Activated T-cell treated with anti-CD3 and anti-CD28 coated beads, Interleukin-2, amount 50 U/mL, for 24 hours (primary cell): ENCODE measurements at places on chromosomes 6 and 20.

DNA sequence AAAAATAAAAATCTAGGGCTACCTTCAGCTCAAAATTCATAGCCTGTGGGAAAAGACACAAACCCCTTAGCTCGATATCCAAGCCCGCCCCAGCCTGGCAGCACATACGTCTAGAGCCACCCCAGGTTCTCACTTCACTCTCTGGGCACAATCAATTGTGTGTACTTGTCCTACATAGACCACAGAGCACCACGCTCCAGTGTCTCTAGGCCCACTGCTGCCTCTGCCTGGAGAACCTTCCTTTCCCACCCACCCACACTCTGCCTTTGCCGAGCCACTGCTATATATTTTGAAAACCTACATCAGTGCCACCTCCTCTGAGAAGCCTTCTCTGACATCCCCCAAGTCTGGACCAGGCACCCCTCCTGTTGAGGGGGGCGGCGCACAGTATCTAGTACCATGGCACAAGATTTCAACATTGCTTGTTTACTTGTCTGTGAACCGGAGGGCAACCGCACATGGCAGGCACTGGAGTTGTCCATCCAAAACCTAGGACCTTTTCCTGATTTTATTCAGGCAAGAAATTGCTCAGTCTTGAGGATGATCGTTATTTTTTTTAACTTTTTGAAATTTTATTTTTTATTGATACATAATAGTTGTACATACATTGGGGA is 141.5 kb downstream of the UNC5CL start:
- no peak for DNase-seq

DNA sequence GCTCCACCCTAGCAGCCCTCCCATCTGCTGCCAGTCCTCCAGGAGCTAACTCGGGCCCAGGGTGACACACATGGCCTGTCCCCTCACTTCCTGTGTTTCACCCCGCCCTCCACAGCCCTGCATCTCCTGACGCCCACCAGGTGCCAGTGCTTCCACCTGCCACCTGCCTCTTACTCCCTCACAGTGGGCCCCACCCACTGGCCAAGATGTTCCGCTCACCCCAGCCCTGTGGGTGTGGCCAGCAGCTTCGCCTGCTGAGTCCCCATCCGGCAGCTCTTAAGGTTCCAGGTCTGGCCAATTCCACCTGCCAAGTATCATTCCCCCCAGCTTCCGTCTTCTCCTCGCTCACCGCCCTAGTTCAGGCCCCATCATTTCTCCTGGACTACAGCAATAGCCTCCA is 184.1 kb downstream of the MBOAT1 start:
- DNase-seq: no peak

GRCh38 chr6:83044091-83044768 is 21.4 kb downstream of the UBE3D start:
- no peak for DNase-seq

DNA sequence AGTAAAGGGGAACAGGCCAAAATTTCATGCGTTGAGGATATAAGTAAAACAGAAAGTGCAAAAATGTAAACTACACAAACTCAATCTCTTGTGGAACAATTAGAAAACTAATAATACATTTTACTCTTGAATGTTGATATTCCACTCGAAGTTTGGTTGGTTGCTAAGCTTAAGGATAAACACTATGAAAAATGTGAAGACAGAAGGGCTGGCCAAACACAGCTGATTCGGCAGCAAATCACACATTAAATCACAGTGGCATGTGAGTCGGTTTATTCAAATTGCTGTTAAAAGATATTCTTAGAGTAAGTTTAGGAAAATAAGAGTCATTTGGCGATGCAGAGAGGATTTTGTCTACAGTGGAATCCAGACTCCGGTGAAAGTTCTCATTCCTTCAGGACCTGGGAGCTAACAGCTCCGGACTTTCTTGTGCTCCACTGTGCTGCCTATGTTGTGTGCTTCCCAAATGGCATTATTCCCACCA is 1.4 kb upstream of the EPM2A start:
- no peak for DNase-seq

DNA sequence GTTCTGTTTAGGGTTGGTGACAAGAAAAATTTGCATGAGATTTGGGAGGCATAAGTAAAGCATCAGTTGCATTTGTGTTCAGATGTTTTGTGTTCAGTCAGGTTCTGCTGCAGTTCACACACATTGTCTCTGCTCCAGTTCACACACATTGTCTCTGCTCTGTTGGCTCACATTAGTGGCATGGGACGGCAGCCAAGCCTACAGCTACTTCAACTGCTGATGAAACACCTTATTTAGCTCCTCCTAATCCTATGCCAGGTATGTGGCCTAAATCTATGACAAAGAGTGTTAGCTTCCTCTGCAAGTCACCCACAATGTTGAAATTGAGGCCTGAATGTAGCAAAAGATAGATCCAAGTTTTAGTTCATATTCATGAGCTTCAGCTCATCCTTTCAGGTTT is 278.1 kb upstream of the SYNCRIP start:
- no peak for DNase-seq

- DNase-seq: no peak
Measured at GRCh38 chr6:65819152-65819551, 112.1 kb upstream of the EYS start.

DNA sequence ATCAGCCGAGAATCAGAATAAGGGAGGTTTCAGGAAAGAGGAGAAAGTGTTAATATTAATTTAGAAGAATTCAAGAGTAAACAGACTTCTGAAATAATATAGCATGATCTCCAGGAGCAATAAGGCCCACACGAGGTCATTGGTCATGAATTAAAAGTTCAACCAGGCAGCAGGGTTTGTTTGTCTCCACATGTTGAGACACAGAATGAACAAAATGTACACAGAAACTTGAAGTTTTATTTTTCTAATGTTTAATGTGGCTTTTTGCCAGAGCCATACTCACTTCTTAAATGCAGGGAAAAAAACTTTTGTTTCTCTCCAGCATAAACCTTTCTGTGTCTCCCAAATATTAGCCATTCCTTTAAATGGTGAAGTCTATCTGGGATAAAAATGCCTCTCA is 504.5 kb downstream of the HDGFL1 start:
- no peak for DNase-seq

DNA sequence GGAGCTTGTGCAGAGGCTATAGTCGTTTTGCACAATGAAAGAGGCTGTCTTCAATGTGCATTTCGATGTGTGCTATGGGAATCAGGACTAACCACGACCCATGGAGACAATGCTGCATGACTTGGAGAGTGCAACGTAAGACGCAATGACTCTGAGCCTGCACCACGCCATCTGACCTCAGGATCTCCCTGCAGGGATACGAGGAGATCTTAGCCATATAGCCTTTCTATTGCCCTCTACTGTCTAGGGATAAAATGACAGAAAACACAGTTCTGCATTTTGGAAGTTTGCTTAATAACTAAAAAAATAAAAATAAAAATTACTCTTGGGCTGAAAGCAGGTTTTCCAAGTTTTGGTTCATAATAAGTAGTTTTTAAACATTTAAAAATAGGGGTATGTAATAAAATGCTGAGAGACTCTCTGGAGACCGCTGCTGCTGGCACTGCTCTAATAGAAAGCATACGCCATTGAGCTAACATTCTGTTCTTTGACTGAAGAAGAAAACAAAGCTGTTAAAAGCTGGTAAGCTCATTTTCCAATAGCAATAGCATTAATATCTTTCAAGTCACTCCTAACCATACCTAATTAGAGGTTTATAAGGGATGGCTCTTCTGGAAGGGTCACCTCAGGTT is 87.2 kb downstream of the PDE7B start:
- no peak for DNase-seq

- no peak for DNase-seq
Measured at GRCh38 chr6:154956771-154957522, 38.2 kb upstream of the TIAM2 start.

DNA sequence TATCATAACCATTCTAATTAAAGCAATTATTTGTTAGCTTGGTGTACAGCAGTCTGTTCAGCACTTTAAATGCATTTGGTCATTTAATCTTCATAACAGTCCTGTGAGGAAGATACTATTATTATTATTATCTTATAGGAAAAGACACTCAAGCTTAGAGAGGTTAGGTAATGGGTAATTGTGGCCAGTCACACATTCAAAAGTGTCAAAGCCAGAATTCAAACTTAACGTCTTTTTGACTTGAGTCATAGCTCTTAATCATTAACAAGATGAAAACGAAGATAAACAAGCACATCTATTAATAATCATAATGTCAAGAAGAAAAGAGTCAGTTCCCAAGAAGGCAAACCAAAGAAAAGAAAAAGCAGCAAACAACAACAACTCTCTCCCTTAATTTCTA is 251.0 kb downstream of the SYNE1 start:
- DNase-seq: no peak

DNA sequence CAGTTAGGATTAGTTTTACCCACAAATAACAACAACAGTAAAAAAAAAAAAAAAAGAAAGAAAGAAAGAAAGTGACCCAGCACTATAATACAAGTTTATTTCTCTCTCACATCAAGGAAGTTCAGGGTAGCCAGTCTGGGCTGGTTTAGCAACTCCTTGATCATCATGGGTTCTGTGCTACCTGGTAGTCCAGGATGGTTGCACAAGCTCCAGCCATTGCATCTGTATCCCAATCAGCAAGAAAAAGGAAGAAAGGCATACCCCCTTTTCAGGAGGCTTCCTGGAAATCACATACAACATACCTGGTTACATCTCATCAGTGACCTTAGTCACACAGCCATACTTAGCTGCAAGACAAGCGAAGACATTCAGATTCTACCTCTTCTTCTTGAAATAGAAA is 128.5 kb downstream of the MTHFD1L start:
- no peak for DNase-seq

DNA sequence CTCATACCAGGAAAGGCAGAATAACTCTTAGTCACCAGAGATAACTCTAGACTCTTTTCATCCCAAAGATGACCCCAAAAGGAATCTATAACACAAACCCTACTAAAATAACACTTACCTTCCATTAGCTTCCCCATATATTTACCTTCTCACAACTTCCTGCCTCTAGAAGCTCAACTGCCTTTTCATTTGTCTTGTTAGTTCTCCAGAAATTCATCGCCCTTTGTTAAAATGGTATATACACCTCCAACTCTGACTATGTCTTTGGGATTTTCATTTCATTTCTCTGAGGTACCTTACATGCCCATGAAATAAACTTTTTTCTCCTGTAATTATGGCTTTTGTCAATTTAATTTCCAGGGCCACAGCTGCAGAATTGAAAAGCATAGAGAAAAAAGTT is 33.5 kb downstream of the GCM1 start:
- no peak for DNase-seq

- no peak for DNase-seq
Measured at GRCh38 chr20:61811166-61811565, 254.5 kb downstream of the TAF4 start.

GRCh38 chr6:49633541-49633940 is 3.1 kb downstream of the RHAG start:
- DNase-seq: no peak
